ENCODE measurements at places on chromosomes 3 and 15.

GRCh38 chr15:67104510-67104909, 39.1 kb downstream of the SMAD3 start:
- no peak for DNase-seq

GRCh38 chr15:51768018-51768417, 16.6 kb downstream of the TMOD2 start:
- DNase-seq: no peak

DNA sequence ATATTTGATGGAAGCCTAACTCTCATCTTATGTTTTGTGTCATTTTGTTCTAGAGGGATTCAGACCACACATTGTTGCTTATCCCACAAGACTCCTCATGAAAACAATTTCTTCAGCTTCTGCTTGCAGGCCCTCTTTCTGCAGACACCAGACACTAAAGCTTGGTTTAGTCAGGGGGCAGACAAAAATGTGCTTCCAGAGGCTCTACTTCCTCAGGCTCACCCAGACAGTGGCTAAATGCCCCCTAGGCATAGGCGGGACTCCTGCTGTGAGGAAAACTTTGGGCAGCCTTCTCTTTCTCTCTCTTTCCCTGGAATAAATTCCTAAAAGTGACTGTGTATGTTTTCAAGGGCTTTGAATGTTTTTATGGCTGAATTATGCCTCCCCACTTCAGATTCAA, 435.4 kb upstream of the ATP11B start:
- no peak for DNase-seq

GRCh38 chr3:32290619-32291018, 52.1 kb downstream of the CMTM8 start:
- no peak for DNase-seq

DNA sequence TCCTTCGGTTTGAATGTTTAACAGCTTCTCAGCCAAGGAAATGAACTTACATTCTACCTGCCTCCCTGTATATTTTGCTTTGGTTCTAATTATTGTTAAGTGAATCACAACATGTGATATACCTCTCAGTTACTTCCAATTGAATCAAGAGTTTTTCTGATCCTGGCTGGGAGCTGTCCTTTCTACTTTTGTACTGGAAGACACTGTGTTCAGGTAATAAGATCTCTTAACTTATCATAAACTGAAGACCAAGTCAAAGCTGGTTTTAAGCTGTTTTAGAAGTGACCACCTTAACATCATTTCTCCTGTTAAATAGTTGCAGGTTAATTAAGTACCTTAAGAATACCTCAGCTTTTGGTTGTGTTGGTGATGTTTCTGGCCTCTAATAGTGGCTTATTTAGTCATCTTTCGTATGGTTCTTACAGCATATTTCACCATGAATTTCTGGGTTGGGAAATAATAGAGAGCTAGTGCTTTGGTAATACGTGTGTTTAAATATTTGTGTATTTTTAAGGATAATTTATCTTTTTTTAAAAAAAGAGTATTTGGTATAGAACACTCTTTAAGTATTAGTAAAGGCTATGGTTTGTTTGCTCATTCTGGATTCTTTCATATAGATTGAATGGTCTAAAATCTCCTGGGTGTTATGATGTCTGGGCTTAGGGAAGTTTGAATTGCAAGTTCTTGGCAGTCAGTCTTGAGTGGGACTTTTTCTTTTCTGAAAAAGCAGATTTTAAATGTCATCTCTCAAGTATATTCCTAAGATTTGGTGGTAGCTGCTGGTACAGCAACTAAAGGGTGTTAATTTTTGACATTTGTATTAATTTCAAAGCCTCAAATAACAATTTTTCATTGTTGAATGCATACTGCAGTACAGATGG, 1.6 kb downstream of the RAB8B start:
- DNase-seq: peak; percentile 47

DNA sequence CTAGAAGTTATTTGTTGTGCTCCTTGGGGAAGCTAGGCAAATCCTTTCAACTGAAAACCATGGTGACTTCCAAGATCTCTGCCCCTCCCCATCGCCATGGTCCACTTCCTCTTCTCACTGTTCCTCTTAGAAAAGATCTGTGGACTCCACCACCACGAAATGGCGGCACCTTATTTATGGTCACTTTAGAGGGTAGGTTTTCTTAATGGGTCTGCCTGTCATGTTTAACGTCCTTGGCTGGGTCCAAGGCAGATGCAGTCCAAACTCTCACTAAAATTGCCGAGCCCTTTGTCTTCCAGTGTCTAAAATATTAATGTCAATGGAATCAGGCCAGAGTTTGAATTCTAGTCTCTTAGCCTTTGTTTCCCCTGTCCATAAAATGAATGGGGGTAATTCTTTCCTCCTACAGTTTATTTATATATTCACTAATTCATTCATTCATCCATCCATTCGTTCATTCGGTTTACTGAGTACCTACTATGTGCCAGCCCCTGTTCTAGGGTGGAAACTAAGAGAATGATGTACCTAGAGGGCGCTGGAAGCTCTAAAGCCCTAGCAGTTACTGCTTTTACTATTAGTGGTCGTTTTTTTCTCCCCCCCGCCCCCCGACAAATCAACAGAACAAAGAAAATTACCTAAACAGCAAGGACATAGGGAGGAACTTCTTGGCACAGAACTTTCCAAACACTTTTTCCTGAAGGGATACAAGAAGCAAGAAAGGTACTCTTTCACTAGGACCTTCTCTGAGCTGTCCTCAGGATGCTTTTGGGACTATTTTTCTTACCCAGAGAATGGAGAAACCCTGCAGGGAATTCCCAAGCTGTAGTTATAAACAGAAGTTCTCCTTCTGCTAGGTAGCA, 657 bp downstream of the PATL2 start:
- DNase-seq: no peak

- DNase-seq: no peak
These were observed 10.3 kb downstream of the TRAK1 start for GRCh38 chr3:42101481-42101880.

- peak; percentile 93 for DNase-seq
These were observed 136.4 kb downstream of the ATP8B4 start for GRCh38 chr15:49982584-49982983.

GRCh38 chr15:90512981-90513380, 16.7 kb upstream of the CRTC3 start:
- DNase-seq: no peak

Measured in iris pigment epithelial cell (primary cell).